NCI-H460 (cell line): ENCODE measurements at places on chromosomes 12 and 14. TPM values are rescaled to one million over a fixed set of nuclear protein-coding genes. Genes with fewer than 3 reads are reported as not detected.

DNA sequence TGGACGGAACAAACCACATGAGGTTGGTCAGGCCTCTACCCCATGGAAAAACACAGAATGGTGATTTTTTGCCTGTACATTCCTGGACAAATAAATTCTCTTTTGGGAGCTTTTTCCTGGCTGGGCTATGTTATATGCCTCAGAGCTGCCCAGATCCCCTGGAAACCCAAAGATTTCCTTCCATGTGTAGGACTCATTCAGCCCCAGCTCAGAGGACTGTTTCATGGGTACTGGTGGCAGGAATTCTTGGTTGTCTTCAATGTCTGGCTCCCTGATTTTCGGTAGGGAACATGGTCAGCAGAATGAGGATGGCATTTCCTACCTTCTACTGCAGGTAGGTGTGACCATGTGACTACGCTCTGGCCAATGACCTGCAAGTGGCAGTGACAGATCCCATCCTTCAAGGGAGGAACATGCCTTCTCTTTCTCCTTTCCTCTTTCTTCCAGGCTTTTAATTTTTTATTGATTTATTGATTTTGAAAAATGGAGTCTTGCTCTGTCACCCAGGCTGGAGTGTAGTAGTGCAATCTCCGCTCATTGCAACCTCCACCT lies 15.4 kb upstream of the P2RX7 start:
- no peak for DNase-seq

GRCh38 chr14:73476451-73476931 lies 14.2 kb upstream of the RIOX1 start:
- DNase-seq: no peak

GRCh38 chr14:92585981-92586937 lies 72.7 kb downstream of the RIN3 start:
- no peak for DNase-seq

DNA sequence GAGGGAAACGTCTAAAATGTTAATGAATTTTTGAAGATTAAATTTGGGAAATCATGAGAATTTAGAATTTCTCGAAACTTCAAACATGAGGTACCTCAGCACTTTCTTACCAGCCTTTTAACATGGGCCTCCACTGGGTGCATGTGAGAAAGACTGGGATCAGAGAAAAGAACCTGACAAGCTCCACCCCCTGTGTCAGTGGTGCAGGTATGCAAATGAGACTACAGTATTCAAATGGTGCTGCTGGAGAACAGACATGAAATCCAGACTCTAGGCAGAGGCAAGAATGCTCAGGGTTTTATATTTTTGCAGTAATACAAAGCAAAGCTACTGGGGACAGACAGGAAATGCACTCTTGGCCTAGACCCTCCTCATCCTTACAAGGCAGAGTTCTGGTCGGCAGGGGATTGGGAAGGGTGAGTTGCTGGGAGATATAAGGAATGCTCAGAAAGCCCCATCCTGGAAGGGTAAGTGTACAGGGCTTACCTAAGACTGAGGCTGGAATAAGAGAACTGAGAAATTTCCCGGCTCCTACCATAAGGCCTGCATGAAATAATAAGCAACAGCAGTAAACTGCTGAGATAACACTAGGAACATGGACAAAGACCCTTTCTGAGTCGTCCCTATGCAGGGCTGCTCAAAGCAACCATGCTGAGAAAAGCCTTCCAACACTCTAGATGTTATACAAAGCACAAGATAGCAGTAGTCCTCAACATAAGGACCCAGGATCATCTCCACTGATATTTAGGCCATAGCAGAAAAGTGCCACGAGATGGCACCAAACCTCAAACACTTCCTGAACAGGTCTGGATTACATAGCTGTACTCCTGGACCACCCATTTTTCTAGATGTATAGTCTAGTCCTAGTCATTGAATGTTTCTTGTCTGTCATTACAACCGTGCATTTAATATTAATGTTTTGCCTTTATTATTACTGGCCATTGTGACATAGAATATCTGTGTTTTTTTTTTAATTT lies 260.8 kb downstream of the RASSF9 start:
- DNase-seq: peak; percentile 56

GRCh38 chr14:72755766-72756165 lies 138.1 kb downstream of the DPF3 start:
- no peak for DNase-seq

DNA sequence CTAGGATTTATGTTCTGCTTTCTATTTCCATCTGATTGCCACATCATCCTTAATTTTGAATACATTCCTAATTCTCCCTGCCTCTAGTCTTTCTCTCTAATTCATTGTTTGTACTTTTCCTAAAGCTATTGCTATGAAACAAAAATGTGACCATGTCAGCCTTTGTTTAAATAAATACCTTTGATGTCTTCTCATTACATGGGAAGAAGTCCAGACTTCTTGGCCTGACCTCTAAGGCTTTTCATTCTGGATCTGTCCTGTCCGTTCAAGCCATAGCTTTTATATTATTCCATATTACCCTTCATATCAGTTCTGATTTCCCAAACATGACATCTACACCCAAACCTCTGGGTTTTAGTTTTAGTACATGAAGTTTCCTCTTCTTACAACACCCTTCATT lies 91.4 kb downstream of the CDK17 start:
- DNase-seq: no peak

DNA sequence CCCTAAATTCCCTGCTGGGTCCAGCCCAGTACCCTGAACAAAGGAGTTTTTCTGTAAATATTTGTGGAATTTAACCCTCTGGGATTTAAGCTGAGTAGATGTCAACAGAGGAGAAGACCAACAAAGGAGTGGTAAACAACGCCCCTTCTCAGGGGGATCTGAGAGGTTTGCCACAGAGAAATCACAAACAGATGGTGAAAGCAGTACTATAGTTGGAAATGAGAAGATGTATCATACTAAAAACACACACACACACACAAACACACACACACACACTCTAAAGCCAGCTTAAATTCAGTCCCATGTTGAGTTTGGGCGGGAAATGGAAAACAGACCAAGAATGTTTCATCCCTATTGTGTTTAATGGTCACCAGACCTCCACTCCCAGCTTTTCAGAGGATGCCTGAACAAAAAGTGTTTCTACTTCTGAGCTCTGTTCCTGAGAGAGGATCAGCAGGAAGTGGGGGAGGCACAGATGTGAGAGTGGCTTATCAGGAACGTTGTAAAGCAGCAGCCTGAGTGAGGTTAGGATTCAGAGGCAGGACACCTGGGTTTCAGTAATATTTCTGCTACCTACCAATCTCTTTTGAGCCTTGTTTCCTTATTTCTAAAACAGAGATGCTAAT lies 3.2 kb downstream of the BIN2 start:
- DNase-seq: no peak

DNA sequence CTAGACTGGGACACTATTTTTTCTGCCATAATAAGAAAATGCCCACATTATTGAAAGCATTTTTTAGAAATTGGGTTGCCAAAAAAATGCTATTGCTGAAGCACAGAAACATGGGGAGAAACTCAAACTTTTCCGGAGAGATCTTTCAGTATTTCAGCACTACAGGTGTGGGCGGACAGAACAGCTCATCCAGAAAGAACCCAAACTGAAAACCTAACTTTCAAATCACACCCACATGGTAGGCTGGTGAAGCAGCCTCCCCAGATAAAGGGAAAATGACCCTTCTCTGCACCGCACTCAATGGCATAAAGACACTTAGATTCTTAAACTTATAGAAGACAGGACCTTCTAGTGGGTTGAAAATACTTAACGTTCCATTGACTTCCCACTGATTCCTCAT lies 62.3 kb upstream of the TMPO start:
- DNase-seq: no peak

DNA sequence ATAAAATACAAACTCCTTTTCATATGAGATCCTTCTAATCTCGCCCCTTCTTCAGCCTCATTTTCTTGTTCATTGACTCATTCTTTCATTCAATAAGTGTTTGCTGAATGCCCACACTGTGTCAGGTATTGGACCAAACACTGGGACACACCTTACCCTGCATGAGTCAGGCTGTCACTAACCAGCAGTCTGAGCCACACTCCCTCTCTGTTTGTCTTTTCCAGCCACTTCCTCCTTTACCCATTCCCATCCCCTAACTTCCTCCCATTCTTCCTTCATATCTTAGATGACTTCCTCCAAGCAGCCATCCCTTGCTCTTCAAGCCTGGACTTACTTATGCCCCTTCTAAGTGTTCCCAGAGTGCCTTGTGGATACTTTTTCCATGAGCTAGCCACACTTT lies 27.0 kb upstream of the HIF1A start:
- DNase-seq: no peak

- no peak for DNase-seq
Measured at GRCh38 chr14:69637503-69638031, 26.2 kb downstream of the SUSD6 start.

DNA sequence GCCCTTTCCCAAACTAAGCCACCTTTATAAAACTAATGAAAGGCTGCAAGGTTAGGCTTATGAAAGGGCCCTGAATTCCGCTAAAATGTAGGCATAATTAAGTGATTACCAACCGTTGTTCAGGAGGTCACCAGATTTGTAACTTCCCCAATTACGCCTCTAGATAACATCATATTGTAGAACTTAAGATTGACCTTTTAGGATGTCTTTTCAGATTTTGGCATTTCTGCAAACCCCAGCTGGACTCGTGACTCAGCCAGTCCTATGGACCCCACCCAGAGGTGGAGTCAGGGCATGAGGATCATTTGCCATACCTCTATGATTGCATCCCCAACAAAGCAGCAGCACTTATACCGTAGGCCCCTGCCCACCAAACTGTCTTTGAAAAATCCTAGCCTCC lies 3.7 kb upstream of the LPCAT3 start:
- no peak for DNase-seq

DNA sequence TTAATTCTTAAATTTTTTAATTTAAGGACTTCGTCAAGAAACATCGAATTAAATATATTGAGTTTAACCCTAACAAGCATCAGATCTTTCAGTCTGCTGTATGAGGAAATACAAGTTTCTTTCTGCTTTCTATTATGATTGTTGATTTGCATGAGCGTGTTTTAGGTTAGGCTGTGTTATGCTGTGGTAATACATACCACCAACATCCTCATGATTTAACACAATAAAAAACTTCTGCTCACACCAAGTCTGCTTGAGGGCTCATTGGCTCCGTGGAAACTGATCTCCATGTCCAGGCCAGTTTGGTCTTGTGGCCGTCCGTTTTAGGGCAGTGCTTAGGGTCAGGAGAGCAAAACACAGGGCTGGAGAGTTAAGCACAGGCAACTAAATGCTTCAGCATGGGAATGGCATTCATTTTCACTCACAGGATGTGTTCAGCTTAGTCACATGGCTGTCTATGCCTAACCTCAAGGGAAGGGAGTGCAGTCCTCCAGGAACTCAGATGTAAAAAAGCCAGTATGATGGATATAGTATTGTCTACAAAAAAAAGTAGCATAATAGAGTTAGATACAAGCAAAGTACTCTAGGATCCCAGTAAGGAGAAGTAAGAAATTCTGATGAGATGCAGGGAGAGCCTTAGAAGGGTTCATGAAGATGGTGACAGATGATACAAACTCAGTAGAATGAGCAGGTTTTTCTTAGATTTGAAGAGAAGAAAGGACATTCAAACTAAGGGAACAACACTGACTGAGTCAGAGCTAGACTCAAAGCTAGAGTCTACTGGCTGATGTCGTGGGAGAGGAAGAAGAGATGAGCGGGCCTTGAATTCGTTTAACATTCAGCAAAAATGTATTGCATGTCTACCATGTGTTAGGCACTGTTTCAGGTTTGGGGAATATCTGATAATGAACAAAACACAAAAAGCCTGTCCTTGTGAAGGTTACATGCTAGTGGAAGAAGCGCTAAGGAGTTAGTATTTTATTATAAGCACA lies 16.3 kb downstream of the MARK3 start:
- DNase-seq: no peak

DNA sequence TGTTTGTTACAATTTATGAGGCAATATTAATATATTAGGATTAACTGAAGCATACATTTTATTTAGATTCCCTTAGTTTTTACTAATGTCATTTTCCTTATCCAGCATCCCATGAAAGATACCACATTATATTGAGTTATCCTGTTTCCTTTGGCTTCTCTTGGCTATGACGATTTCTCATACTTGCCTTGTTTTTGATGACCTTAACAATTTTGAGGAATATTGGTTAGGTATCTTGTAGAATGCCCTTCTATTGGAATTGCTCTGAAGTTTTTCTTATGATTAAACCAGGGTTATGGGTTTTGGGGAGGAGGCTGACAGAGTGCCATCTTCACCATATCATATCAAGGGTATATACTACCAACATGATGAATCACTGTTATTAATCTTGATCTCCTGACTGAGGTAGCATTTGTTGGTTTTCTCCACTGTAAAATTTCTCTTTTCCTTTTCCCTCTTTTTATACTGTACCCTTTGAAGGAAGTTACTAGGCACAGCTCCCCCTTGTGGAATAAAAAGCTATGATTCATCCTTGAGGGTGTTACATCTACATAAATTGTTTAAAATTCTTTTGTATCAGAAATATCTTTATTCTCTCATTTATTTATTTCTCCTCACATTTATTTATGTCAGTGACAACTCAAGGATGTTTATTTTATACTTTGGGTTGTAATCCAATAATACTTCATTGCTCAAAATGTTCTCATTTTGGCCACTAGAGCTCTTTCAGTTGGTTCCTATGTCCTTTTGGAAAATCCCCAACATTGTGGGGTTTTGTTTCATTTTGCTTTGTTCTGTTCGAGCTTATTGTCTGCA lies 239.0 kb downstream of the SLC16A7 start:
- peak; percentile 15 for DNase-seq

- DNase-seq: no peak
Measured at GRCh38 chr14:82999802-83000201, 1466.1 kb upstream of the SEL1L start.

DNA sequence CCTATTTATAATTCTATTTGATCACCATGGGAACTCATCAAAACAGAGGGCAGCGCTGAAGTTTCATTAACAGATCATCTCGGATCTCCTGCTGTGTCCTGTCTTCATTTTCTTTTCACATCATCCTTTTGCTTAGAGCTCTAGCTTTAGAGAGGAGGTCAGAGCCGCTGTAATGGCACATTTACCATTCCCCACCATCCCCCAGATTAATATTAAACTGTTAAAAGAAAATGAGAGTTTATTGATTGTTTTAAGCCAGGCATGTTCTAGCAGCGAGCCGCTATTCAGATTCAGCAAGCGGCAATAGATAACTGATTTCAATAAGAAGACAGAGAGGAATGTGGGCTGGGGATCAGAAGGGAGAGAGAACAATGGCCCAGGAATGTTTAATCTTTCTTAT lies 308.8 kb downstream of the EGLN3 start:
- DNase-seq: no peak

DNA sequence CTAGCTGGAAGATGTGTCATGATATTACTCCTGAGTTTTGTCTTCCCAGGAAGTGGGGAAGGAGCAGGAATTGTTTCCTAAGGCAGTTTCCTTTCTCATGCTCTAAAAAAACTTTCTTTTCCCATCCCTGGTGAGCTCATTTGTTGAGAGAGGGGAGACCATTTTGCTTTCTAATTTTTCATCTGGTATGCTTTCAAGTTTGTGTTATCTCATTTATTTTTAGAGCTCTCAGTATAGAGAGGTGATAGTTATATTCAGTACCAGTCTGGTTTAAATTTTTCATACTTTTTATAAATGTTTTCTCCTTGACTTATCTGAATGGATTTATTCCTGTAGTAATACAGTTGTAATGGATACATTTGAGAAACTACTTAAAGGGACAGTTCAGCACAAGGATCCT lies 79.6 kb downstream of the FBXW8 start:
- no peak for DNase-seq

- DNase-seq: no peak
Measured at GRCh38 chr12:42576374-42576773, 13.2 kb downstream of the PRICKLE1 start.

- DNase-seq: no peak
Measured at GRCh38 chr12:77734214-77734883, 96.3 kb upstream of the NAV3 start.

The CLEC9A gene
- not detected in 2 replicates for total RNA-seq

The EML5 gene
- 0.72 and 0.82 TPM in 2 replicates for total RNA-seq

The KRT85 gene
- total RNA-seq: not detected in 2 replicates

The FOXA1 gene
- 29.6 and 30.0 TPM in 2 replicates for total RNA-seq

The ACOT6 gene
- total RNA-seq: not detected in 2 replicates

The NTF3 gene
- total RNA-seq: not detected in 2 replicates
